CD4-positive, alpha-beta T cell treated with Interleukin-15 for 1 hour (primary cell): ENCODE measurements at places on chromosomes 2 and 18.

DNA sequence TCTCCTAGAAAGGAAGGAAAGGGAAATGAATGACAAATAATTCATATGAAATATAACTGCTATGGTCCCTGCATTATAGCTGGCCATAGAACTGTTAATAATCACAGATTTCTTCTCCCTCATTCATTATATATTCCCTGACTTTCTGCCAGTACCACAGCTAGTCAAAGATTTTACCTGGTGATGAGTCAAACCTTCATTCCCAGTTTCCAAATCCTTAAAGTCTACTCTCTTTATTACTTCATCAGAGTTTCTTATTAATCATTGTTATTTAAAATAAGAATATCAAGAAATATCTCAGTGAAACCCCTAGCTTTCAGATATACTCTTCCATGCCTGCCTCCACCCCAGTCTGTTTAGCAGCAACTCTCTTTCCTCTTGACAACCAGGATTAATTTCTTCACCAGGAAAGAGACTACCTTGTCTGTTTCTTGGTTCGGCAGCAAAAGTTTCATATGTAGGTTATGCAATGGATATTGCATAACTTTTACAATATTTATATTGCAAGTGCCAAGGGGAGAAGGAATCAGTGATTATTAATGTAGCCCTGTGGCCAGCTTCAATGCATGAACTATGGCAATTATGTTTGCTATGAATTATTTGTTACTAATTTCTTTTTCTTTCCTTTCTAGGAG lies 533.8 kb downstream of the FBXO15 start:
- DNase-seq = no peak

- DNase-seq = no peak
Measured at GRCh38 chr2:73283545-73284295, 558 bp downstream of the FBXO41 start.

GRCh38 chr2:221397187-221397586 lies 174.9 kb downstream of the EPHA4 start:
- no peak for DNase-seq

- no peak for DNase-seq
Measured at GRCh38 chr2:241974851-241975592, 105.5 kb downstream of the RTP5 start.

DNA sequence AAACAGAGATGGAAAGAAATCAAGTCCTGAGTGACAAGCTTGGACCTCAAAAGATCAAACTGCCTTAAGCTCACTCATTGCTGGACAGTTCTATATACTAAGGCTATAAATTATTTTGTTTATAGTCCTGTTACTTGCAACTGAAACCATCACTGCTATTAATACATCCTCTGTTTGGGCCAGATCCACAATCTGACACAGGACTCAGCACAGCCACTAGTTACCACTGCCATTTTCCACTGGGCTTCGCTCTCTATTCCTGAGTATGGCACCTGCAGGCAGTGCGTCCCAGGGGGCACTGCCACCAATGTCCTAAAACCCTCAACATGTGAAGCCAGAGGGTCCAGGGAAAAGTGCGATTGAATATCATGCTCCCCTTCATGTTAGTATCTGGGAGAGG lies 52.3 kb downstream of the CYP26B1 start:
- no peak for DNase-seq

DNA sequence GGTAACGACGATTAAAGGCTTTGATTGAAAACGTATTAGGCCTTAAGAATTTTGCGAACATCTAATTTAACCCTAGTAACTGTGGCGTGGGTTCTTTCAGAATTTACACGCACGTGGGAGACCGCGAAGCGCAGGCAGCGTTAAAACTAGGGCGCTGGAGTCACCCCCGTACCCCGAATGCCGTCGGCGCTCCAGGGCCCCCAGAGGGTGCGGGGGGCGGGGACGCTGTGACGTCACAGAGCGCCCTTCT lies 673 bp upstream of the SMCHD1 start:
- peak; percentile 89 for DNase-seq

DNA sequence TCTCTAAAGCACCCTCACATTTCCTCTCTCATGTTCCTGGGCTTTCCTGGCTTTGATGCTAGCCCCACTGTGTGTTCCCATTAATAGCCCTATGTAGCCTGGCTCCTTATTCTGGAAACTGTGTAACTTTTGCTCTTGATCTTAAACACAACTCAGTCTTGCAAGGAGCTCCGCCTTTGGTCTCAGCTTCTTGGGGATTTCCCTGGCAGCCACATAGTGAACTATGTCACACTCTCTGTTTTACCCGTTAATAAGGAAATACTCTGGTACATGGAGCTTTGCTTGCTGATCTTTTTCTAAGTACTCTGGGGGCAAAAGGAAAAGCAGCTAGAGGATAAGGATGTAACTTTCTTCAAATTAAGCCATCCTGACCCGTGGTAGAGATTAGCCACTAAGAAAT lies 259.3 kb downstream of the NEDD4L start:
- no peak for DNase-seq

DNA sequence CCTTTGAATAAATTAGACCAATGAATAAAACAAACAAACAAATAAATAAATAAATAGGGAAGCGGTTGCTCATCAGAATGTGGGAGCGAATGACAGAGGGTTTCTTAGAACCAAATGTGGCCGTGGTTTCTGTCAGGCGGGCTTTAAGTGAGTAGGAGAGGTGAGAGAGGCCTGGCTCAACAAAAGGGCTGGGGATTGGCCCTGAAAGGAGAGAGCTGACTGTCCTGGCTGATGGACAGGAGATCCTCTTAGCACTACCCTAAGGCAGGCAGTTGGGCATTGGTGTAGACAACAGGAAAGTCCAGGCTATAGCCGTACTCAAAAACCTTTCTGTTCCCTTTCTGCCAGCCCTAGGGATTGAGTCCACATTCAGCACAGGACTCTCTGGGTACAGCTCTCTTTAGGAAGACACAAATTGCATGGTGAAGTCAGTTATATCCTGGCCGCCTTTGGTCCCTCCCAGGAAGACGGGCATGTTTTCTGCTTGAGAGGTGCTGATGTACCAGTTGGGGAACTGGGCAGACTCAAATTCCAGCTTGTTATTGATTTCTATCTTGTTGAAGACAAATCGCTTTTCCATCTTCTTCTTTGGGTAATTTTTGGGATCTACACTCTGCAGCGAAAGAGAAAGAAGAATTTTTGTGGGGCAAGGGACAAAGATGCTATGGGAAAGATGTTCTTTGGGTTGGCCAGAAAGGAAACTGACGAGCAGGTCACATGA lies 6.5 kb downstream of the IL1B start:
- DNase-seq = peak; percentile 52

DNA sequence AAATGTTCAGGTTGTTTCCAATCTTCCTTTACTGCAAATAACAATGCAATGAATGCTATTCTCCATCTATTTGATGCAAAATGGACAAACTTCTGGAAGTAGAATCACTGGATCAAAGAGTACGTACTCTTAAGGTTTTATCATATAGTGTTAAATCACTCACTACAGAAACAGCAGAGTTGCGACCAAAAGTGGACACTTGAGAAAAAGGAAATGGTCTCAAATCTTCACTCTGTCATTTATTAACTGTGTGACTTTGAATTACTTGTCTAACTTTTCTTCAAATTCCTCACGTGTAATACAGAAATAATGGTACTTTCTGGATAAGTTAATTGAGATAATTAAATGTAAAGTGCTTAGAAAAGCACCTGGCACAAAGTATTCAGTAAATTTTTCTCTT lies 78.1 kb downstream of the CERKL start:
- no peak for DNase-seq

DNA sequence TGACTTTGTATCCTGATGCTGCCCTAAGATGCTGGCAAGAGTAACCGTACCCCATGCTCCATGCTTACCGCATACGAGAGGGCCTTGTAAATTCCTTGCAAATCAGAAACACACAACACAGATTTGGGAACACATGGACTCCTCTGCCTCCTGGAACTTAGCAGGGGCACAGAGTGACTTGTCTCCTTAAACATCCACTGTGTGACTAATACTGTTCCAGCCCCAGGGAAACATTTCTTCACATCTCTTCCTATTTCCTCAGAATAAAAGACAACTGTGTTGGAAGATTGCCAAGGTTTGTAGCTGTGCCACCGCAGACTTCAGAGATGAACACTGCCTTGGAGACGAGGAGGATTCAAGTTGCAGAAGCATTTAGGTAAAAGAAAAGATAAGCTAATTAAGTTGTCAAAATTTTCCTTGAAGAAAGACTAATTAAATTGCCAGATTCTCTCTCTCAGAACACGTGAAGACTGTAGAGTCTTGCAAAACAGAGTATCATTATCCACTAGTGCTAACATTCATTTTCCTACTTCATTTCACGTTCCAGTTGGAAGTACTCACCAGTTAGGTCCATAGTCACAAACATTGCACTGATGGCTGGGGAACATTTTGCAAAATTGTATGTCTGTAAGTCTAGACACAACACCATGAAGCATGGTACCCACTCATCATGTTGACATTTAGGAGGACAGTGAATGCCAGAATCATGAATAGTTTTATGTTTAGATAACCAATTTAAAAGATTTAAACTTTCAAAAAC lies 188.8 kb downstream of the TSN start:
- DNase-seq = no peak

- DNase-seq = no peak
Measured at GRCh38 chr18:34322365-34323289, 97.9 kb upstream of the NOL4 start.

- DNase-seq = no peak
Measured at GRCh38 chr2:96895032-96895745, 25.3 kb upstream of the SEMA4C start.

- no peak for DNase-seq
Measured at GRCh38 chr18:49161627-49162026, 210.9 kb upstream of the SMAD7 start.

- no peak for DNase-seq
Measured at GRCh38 chr2:117933884-117934354, 80.0 kb downstream of the CCDC93 start.

GRCh38 chr2:218003281-218003944 lies 618 bp upstream of the TNS1 start:
- DNase-seq = no peak

GRCh38 chr2:667332-667999 lies 9.7 kb downstream of the TMEM18 start:
- DNase-seq = no peak

GRCh38 chr18:58161659-58162058 lies 117.6 kb downstream of the NEDD4L start:
- no peak for DNase-seq

DNA sequence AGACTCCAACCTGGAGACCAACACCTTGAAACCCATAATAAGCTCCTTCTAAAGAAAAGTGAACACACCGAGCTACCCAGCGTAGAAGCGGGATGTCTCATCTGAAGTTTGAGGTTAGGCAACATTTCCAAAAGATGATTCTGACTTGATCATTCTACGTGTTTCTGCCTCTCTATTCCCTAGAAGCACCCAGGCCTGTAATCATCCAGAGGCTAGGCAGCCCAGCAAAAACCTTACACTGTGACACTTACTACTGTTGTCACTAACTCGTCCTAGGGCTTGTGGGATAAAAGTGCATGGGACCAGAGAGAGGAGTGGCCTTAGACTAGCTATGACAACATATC lies 1.4 kb downstream of the ZBTB14 start:
- no peak for DNase-seq

DNA sequence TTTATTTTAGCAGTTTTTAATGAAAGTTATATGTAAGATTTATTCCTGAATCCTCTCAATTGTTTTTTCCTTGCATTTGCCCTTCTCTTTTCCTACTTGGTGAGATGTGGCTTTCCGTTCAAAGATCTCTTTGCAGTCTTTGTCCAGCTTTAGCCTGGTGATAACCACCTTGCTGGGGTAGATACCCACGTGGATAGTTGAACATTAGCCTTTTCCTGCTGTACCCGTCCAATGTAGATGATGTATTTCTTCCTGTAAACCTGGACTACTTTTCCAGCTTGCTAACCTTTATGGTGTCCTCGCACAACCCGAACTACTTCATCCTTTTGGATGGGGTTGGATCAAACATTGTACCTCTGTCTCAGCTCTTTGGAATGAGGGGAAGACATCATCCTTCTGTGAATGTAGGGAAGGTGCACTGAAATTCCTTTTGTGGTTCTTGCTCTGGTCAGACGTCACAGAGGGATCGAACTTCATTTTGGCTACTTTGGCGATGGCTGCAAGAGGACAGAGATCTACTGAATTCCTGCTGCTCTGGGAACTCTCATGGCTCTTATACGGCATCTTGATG lies 293.2 kb upstream of the EPAS1 start:
- DNase-seq = no peak

GRCh38 chr18:48479531-48479930 lies 59.3 kb upstream of the CTIF start:
- no peak for DNase-seq

DNA sequence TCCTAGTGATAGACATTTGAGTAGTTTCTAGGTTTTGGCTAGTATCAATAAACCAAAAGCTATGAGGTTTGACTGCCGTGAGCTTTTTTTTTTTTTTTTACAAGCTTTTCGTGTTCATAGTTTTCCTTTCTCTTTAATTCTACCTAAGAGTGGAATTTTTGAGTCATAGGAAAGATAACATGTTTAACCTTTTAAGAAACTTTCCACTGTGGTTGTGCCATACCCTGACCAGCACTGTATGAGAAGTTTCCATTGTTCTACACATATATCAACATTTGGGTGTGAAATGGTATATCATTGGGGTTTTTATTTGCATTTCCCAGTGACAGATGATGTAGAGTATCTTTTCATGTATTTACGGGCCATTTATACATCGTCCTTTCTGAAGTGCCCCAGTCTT lies 31.7 kb downstream of the UBE2F start:
- no peak for DNase-seq

GRCh38 chr18:69176741-69177140 lies 223.9 kb upstream of the DOK6 start:
- DNase-seq = no peak

- DNase-seq = no peak
Measured at GRCh38 chr2:207468488-207468887, 61.3 kb upstream of the CREB1 start.

DNA sequence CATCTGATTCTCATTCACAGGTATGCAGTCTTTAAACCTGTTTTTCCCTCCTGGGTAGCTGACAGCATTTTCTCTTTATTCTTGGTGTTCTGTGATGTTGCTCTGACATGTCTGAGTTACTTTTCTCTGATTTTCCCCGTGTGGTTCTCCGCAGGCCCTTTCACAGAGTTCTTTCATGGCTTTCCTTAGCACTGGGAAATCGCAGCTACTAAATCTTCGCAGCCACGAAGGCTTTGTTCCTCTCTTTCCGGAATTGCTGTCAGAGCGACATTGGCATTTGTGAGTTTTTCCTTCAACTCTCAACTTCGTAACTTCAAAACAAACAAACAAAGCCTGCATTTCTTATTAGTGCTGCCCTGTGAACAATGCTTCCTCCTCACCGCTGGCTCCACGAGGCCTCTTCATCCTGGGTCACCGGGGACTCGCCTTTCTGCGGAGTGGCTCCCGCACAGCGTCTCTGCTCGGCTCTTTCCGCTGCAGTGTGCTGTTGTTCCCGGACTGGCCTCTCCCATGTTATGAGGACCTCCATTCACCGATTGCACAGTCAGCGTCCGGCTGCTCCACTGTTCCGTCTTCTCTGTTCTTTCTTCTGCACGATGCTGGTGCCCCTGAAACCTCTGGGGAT lies 16.1 kb downstream of the COLEC11 start:
- DNase-seq = no peak

GRCh38 chr2:198203336-198204069 lies 399.1 kb downstream of the PLCL1 start:
- DNase-seq = no peak

- DNase-seq = no peak
Measured at GRCh38 chr2:139940686-139941085, 1160.5 kb upstream of the NXPH2 start.

GRCh38 chr2:37627710-37628109 lies 43.7 kb downstream of the CDC42EP3 start:
- no peak for DNase-seq

GRCh38 chr2:110969696-110970095 lies 151.0 kb upstream of the BCL2L11 start:
- DNase-seq = no peak
